ENCODE measurements at places on chromosomes 3 and 15.

- no peaks in the 10 kb centered on the region for H3K27me3 ChIP-seq
- no peak overlapping the region for H3K27ac ChIP-seq
- DNase-seq, result no peak
- no peaks in the 10 kb centered on the region for H3K36me3 ChIP-seq
Observed at GRCh38 chr15:29275855-29276254, 6.2 kb upstream of the NSMCE3 start.

DNA sequence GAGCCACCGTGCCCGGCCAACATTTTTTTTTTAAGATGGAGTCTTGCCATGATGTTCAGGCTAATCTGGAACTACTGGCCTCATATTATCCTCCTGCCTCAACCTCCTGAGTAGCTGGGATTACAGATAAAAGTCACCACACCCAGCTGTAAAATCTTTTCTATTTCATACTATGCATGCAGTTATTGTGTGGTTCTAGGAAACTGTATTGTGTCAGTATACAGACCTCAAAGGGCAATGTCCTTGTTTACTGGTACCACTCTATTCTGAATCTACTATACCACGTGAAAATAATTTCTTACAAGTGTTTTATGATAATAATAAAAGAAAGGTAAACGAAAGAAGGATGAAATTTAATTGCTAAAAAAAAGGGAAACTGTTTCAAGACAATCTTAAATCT lies 123.5 kb upstream of the PTX3 start:
- no peak overlapping the region for H3K4me3 ChIP-seq
- H3K4me1 ChIP-seq, result peaks cover 19% of the 10 kb centered on the region
- H3K27me3 ChIP-seq, result no peaks in the 10 kb centered on the region
- H3K27ac ChIP-seq, result no peak overlapping the region
- no peak for DNase-seq
- no peaks in the 10 kb centered on the region for H3K36me3 ChIP-seq

DNA sequence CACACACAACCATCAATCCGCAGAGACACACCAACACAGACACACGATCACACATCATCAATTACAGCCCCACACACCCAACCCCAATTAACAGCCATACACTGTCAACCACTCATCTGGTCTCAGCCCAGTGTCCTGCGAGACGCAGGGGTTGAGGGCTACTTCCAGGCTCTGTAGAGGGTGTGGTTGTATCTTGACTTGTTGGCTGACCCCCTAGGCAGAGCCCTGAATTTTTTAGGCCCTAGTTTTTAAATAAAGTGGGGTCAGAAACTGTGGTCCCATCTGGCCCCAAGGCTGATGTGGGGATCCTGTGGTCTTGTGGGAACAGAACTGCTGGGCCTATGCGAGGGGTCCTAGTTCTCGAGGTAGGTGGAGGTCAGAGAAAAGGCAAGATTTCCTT lies 9.2 kb downstream of the VILL start:
- H3K36me3 ChIP-seq, result peaks cover 4% of the 10 kb centered on the region
- DNase-seq, result no peak
- H3K27ac ChIP-seq, result no peak overlapping the region

- no peak overlapping the region for H3K4me3 ChIP-seq
- peaks cover 5% of the 10 kb centered on the region for H3K36me3 ChIP-seq
- no peak for DNase-seq
- H3K27me3 ChIP-seq, result no peaks in the 10 kb centered on the region
- H3K4me1 ChIP-seq, result peaks cover 27% of the 10 kb centered on the region
Observed at GRCh38 chr3:15290736-15291135, 41.6 kb downstream of the SH3BP5 start.
